Stimulated activated CD4-positive, alpha-beta T cell treated with anti-CD3 and anti-CD28 coated beads, Interleukin-15, amount 100 ng/mL, for 24 hours (primary cell): ENCODE measurements at places on chromosomes 5 and 9.
A peak's percentile ranks its signal among the peaks of the same experiment; 100 is the strongest.

DNA sequence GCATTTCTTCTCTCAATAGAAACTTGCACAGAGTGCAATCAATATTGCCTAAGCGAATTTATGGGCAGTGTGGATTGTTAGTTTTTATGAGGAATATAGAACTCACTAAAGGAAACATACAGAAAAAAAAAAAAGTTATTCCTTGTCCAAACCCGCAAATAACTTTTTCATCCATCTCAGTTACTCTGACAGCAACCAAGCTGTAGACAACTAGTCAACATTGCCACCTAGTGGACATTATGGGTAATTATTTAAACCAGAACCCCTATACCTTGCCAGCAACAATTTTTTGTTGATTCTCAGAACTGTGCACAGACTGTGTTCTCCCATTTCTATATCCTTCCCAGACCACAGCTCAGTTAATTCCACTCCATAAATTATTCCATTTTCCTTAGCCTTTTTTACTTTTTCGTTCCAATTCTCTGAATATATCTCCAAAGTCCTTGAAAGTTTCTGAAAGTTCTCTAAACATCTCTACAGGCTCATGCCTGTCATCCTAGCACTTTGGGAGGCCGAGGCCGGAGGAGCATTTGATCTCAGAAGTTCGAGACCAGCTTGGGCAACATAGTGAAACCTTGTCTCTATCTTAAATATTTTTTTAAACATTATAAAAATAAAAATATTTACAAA lies 2.6 kb upstream of the AFAP1L1 start:
- DNase-seq, result no peak

DNA sequence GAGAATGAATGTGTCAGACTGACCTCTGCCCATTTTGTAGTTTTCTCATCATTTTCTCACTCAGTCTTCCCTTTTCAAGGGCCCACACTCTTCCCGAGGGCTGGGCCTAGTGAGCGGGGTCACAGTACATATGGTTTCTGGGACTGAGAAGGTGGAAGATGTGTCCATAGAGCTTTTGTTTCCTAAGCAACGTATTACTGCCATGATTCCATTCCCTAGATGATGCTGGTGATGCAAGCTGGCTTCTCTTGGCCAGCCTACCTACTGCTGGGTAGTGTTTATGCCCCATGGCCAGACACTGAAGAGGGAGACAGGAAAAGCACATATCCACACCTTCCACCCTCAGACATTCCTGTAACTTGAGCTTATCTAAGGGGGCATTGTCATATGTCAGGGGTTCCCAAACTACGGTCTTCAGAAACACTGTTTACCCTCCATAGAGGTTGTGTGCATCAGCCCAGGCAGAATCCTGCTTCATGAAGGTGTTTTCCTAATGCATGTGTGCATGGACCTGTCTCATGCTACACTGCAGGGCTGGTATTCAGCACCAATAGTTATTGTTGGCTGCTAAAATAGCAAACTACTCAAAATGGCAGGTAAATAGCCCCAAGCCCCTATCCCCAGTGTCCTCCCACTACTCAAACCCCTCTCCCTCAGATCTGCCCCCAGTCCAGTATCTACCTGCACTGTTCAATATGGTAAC lies 9.5 kb downstream of the IRF1 start:
- DNase-seq, result no peak

DNA sequence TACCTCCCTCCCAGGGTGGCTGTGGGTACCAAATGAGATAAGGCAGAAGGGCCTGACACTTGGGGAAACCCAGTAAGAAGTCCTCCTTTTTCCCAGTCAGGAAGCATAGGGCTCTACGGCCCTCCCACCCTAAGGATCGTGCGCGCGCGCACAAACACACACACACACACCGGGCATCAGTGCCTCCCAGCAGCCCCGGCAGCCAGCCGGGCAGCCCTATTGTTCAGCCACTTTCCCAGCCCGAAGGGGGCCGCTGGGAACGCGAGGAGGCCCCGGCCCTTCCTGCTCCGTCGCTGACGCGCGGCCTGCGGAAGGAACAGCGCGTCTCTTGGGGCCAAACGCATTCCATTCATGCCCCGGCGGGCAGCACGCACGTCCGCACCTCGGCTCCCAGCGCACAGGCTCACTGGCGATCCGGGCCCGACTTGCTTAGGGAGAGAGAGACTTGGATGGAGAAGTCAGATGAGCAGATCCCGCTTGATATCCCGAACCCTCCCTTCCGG lies 22.6 kb downstream of the DUSP1 start:
- no peak for DNase-seq

GRCh38 chr9:91247278-91247677 lies 114.4 kb downstream of the AUH start:
- DNase-seq, result no peak

DNA sequence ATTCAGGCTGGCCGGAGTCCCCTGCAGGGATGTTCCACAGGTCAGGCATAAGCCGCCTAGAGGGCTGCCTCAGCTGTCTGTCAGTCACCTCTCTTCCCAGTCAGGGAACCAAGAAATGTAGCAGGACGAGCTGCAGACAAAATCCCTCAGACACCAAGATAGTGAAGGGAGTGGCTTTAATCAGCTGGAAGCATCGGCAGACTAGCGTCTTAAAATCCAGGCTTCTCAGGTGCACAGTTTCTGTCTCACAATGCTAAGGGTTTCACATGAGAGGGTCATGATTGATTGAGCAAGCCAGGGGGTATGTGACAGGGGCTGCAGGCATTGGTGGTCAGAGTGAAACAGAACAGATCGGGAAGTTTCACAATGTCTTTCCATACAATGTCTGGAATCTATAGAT lies 247.2 kb downstream of the CDH10 start:
- no peak for DNase-seq

- no peak for DNase-seq
Observed at GRCh38 chr9:38026021-38026809, 42.8 kb downstream of the SHB start.

DNA sequence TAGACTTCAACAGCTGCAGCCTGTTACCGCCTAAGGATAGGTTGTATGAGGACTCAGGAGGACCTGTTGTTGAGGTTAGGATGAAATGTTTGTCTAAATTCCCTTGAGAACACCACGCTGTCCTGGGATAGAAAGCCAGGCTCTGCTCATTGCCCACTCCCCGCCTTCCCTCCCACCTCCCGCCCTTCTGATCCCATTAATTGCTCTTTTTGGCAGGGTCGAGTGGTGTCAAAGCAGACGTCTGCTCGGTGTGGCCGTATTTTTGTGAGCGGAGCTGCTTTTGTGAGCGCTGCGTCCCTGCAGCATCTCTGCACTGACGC lies 62.3 kb downstream of the SPATA31C2 start:
- no peak for DNase-seq

DNA sequence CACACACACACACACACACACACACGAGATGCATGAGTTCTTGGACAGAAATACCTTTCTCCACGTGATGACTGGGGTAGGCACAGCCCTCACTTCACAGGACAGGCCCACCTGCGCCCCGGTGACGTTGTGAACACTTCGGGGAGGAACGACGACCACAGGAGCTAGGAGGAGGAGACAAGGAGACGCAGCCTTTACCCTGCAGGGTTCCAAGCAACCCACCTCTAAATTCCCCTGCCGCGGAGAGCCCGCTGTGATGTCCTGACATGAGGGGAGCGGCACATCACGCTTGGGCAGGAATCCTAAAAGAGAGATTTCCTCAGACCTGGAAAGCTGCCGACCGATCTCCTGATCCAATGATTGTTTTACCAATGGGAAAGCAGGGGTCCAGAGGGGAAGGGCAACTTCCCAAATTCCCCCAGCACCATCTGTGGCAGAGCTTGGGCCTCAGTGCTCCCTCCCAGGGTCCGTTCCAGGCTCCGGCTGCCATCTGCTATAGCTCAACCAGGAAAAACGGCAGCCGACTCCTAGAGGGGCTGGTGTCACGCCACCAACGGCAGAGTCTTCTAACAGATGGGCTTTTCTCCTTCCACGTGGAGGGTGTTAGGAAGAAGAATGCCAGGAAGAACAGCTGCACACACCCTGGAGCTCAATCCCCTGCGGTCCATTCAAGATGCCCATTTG lies 10.1 kb downstream of the IGFBPL1 start:
- no peak for DNase-seq

DNA sequence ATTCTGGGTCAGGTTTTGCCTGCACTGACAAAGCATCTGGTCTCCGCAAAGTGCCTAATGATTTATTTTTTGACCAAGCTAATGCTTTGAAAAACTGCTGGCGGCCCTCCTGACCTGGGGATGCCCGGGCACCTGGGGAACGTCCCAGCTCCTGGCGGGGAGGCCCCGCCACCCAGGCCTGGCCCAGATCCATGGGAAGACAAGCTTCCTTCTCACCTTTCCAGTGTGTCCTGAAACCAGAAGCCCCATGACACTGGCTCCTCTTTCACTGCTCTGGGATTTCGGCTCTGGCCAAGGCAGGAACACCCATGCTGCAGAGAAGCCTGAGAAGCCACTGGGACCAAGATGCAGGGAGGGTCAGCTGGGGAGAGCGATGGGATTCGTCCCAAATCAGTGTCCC lies 144.1 kb downstream of the SEC61B start:
- DNase-seq, result no peak

- no peak for DNase-seq
Observed at GRCh38 chr9:131840220-131840619, 100.3 kb upstream of the RAPGEF1 start.

- DNase-seq, result no peak
Observed at GRCh38 chr5:72842816-72843215, 26.4 kb downstream of the TNPO1 start.

DNA sequence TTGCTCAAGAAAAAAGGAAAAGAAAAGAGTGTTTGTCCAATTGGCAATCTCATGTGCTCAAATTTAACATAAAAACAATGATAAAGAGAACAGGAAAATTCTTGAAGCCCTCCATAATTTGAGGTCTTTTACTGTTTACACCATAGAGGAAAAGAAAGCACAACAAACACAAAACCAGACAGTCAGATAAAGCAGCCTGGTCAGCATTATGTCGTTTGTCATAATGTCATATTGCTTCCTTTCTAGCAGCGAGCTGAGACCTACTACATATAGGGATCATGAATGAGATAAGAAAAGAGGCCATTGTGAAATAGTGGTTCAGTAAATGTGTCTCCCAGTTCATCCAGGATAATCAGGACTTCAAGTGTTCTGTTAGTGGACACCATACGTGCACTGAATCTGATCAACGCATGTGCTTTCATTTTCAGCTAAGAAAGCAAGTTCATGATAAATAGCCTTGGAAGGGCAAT lies 64.7 kb upstream of the SELENOP start:
- no peak for DNase-seq

DNA sequence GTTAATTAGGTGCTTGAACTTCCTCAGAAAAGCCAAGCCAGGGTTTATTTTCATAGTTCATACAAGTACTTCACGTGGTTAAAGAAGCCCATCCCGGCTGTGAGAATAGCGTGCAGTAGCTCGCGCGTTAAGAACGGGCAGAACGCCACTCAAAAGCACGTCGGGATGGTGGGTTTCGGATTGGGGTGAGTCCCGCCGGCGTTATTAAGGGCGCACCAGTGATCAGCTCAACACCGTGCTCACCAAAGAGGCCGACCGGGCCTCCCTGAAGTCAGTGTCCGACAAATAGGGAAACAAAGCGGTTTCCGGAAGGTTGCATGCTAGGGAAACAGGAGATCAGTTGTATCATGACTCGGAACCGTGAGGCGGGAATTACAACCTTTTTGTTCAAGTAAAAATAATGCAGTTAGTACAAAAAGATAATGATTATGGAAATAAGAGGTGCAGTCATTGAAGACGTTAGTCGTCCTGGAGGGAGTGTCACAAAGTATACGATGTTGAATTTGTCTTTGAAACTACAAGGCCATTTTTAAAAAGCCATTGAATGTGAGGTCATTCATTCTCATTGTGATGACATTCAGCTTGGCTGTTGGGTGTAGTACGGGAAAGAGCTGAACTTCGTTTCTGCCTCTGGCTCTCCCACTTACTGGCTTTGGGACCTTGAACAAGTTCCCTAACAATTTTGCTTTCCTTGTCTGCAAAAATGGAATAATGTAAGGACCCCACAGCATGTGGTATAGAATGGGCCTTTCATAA lies 992 bp downstream of the SETD9 start:
- DNase-seq, result peak; percentile 58

- no peak for DNase-seq
Observed at GRCh38 chr5:159552751-159553150, 222.5 kb upstream of the IL12B start.

DNA sequence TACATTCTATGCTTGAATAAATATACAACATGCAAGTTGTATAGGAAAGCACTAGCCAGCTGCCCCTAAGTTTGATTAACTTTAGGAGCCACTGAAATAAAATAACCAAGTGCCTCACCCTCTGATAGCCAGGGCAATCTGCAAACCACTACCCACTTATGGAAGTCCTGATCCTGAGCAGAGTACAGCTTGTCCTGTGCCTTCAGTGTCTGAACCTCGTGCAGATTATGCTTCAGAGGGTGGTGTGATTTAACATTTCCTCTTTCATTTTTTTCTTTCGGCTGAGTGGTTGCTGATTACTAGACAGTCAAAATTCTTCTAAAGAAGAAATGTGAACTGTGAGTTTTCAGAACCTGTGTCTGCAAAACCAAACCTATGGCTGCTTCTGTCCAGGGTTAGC lies 327.7 kb downstream of the PIK3R1 start:
- DNase-seq, result no peak

GRCh38 chr5:75384218-75384617 lies 47.2 kb downstream of the HMGCR start:
- no peak for DNase-seq

- no peak for DNase-seq
Observed at GRCh38 chr5:1777281-1778137, 22.1 kb downstream of the MRPL36 start.

- DNase-seq, result no peak
Observed at GRCh38 chr5:112535356-112535755, 116.3 kb upstream of the EPB41L4A start.

GRCh38 chr9:132372177-132373095 lies 17.6 kb upstream of the SETX start:
- DNase-seq, result no peak

DNA sequence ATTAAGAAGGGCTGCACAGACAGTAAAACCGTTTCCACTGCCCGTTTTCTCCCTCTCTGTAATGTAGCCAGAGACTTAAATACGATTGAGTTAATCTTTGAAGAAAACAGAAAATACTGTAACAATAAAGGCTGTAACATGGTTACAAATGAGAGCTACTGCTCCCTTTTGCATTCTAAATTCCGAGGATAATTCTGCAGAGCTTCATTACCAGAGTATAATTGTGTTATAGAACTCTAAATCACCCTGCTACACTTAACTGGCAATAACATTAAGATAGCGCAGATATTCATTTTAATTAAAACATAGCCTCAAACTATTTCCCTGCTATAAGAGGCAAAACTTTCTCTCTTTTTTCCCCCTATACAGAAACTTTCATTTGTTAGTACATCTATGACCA lies 283.7 kb upstream of the BRINP1 start:
- DNase-seq, result no peak
